ENCODE measurements at places on chromosomes 7 and 10.

- DNase-seq = no peak
These were observed 672 bp downstream of the LFNG start for GRCh38 chr7:2520131-2520760.

GRCh38 chr10:75072727-75073126 lies 38.7 kb upstream of the SAMD8 start:
- no peak for DNase-seq

DNA sequence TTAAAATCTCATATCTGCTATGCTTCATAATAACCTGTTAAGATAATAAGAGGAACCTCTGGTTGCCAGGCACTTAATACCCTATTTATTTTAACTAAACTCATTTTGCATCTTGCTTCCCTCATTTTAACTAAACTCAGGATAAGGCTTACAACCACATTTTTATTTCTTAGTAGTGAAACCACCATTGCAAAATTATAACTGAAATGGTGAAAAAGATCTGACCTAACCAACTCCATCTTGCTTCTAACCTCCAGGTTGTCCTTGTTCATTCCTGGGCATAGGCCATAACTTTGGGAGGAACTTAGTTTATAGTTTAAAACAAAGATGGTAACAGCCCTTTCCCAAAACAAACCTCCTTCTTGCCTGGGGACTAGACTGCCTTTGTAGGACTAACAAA lies 6.0 kb downstream of the FAM3C start:
- no peak for DNase-seq

DNA sequence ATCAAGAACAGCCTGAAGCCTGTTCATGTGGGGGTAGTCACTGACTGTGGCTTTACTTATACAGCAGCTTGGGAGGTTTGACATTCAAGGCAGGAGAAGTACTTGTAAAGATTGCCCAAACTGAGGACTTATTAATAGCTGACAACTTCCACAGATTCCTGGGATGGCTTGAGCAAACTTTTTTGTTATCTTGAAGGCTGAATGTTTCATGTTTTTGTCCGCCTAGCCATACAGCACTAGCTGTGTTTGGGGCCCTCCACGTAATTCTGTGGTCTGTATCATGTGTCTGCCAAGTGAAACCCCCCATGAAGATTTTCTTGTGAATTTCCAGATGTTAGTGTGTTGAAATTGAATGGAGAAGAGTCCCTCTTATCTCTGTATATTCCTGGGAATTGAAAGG lies 38.6 kb downstream of the FAS start:
- no peak for DNase-seq

GRCh38 chr7:149454006-149454405 lies 6.9 kb downstream of the ZNF777 start:
- no peak for DNase-seq

- DNase-seq = no peak
These were observed 22.1 kb downstream of the EXOC4 start for GRCh38 chr7:133275008-133275407.

Measured in stimulated activated CD8-positive, alpha-beta memory T cell treated with anti-CD3 and anti-CD28 coated beads, Interleukin-4, amount 100 ng/mL, for 1 hour (primary cell).